NCI-H187 treated with DMSO at 0.1 percent for 48 hours (cell line): ENCODE measurements at places on chromosomes 1 and 21.

GRCh38 chr21:14592296-14593000, 46.3 kb upstream of the SAMSN1 start:
- DNase-seq: no peak

- DNase-seq: no peak
Measured at GRCh38 chr1:96596226-96596922, 125.2 kb upstream of the PTBP2 start.

- DNase-seq: no peak
Measured at GRCh38 chr1:150985179-150985825, 3.2 kb downstream of the ANXA9 start.

DNA sequence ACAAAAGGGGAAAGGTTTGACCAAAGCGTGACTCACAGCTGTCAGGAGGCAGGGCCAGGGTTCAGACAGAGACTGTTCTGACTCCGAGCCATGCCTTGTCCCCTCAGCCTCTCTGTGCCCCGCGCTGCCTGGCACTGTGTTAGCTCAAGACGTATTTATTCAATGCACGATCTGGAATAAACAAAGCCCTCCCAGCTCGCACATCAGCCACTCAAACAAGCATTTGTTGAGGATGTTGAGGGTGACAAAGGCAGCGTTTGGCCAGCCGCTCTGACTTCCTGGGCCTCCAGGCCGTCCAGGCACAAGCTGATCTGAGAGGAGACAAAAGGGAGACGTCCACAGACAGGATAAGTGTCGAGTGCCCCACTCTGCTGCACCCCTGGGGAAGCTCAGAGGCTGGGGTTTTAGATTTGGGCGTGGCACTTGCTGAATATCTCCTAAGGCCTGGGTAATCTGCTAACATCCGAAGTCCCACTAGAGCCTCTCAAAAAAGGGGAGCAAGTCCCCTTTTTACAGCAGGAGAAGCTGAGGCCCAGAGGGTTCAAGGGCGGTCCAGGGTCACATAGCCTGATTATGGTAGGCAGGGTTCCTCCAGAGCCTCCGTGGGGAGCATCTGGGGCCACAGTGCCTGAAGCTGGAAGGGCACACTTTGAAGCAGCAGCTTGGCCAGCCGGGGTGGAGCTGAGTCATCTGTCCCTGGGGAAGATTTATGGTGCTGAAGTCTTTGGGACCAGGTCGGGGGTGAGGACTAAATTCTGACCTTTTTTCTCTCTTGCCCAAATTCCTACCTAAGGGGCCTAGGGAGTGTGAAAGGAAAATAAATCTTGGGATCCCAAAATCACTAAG, 95.9 kb downstream of the SPSB1 start:
- no peak for DNase-seq

DNA sequence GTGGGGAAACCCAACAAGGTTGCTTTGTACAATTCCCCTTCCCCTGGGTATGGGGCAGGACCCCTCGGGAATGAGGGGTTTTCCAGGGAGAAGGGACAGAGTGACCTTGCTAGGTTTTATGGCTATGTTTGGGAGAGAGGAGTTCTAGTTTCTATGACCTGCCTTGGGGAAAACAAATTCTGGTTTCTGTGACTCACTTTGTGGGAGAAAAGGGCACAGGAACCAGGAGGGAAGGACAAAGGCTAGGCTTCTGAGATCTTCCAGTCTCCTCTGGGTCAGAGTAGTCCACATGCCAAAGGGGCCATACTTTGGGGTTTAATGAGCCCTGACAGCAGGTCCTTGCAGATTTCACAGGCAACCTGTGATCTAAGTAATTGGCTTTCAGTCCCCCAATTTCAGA, 5.5 kb upstream of the PTGER3 start:
- DNase-seq: no peak

- DNase-seq: no peak
Measured at GRCh38 chr21:34713621-34714020, 44.8 kb downstream of the CLIC6 start.
